ENCODE measurements at places on chromosomes 11 and 22.

GRCh38 chr22:19874307-19875060 is 19.8 kb upstream of the GNB1L start:
- DNase-seq, result no peak

DNA sequence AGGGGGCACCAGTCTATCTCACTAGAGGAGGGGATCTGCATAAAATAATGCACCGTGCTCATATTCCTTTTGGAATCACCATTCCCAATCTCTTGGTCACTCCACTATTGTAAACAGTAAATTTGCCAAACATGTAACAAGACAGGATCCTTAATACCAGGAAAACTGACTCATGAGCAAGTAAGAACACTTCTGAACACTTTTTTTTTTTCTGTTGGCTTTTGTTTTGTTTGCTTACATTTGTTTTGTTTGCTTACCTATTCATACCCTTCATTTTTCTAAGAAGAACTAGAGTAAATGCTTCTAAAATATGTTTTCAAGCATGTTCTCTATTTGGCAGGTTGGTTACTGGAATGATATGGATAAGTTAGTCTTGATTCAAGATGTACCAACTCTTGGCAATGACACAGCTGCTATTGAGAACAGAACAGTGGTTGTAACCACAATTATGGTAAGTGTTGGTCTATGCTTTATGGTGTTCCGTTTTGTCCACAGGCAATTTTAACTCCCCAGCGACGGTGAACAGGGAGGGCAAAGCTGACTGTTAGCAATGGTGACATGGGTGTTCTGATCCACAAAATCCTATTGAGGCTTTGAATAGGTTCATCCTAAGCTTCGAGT is 111.8 kb downstream of the MSANTD4 start:
- peak; percentile 66 for DNase-seq

GRCh38 chr11:114779189-114779588 is 100.9 kb downstream of the NXPE2 start:
- DNase-seq, result no peak

GRCh38 chr11:116852261-116853031 is 15.0 kb upstream of the APOA1 start:
- no peak for DNase-seq

DNA sequence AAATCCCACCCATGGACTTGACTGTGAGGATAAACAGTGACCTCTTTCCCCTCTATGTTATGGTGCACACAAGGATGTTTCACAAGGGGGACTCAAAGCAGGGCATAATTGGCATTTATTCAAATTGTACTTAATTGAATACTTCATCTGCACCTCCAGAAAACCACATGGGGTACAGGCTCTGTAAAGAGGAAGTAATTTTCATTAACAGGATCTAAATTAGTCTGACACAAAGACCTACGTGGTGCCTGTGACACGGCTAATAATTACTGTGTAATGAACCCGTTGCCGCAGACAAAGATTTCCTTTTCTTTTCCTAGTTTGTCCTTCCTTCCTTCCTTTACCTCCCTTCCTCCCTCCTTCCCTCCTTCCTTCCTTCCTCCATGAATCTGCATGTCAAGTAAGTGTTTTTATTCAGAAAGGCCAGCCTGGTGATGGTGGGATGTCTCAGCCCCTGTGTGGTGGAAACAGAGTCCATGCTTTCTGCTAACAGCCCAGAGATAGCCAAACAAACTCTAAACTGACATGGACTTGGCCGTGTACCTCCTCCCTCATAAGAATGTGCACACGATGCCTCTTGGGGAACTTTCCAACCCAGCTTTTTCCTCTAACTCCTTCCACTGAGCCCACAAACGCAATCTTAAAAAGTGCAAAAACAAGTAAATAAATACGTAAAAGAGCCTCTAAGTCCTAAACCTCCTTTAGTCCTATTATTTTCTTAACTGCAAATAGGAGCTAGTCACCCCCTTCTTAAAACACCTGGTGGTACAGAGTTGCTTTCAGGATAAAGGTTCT is 118.8 kb downstream of the INSC start:
- no peak for DNase-seq

GRCh38 chr22:50546326-50547262 is 895 bp downstream of the KLHDC7B start:
- no peak for DNase-seq

DNA sequence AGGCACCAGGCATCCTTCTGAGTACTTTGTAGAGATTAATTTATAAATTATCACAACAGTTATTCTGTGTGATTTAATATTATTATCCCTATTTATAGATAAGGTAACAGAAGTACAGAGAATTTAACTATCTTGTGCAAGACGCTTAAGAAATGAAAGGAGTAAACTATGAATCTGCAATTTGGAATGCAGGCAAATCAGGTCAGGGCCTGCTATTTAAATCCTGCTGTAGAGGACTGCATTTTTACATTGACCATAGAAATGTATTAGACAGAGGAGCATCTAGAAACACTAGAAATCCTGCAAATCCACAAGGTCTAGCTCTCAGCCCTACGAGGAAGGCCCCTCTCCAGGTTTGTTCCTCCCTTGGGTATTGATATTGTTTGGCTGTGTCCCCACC is 336.2 kb downstream of the ETS1 start:
- no peak for DNase-seq

DNA sequence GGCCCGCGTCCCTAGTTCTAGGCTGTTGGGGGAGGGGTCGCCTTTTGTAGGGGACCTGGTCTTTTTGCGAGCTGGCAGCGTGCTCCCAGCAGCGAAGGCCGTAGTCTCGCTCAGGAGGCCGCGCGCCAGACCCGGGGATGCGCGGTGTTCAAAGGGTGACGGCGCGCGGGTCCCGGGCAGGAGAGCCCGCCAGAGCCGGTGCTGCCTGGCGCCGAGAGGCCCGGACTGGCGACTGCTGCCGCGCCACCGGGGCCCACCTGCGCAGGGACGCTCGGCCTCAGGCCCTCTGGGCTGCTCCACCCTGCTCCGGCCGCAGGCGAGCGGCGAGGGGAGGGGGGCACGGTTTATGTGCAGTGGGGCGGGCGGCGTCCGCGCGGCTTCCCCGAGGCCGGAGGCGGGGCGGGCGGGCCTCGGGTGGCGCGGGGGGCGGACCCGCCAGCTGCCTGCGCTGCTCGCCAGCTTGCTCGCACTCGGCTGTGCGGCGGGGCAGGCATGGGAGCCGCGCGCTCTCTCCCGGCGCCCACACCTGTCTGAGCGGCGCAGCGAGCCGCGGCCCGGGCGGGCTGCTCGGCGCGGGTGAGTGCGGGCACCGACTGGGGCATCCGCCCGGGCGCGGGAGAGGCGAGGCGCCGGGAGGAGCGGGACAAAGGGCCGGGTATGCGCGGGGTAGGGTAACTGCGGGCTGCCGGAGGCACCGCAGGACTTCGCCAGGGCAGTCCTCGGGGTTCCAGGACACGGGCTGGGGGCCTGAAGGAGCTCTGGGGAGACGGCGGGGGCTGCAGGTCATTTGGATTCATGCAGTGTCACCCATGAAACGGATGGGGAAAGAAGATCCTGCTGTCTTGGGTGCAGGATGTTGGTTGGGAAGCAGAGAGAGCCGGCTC is at the start of gene PRSS23:
PRSS23 (plus strand) TSS at position 467 of the 884 bp plus-strand sequence. CDS start 7,102 bp downstream, outside the sequence.
- DNase-seq, result peak; percentile 73

- no peak for DNase-seq
Measured at GRCh38 chr11:125382314-125382791, 113.7 kb downstream of the FEZ1 start.

GRCh38 chr22:41876675-41877074 is 38.2 kb downstream of the SHISA8 start:
- no peak for DNase-seq

DNA sequence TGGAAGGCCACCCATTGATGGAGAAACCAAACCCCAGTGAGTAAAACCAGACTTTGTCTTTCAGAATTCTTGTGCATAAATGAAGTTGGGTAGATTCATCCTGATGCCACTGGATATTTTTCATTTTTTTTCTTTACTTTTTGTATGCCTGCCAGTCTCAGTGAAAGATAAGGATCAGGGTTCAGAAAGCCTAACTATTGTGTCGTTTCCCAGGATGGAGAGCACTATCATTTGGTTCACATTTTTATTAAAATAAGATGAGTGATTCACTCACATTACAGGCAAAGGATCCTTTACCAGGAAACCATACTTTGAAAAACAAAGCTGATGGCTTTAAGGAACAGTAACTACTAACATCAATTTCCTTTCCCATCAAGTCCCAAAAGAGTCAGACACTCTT is 52.0 kb downstream of the ARFGAP2 start:
- DNase-seq, result no peak

DNA sequence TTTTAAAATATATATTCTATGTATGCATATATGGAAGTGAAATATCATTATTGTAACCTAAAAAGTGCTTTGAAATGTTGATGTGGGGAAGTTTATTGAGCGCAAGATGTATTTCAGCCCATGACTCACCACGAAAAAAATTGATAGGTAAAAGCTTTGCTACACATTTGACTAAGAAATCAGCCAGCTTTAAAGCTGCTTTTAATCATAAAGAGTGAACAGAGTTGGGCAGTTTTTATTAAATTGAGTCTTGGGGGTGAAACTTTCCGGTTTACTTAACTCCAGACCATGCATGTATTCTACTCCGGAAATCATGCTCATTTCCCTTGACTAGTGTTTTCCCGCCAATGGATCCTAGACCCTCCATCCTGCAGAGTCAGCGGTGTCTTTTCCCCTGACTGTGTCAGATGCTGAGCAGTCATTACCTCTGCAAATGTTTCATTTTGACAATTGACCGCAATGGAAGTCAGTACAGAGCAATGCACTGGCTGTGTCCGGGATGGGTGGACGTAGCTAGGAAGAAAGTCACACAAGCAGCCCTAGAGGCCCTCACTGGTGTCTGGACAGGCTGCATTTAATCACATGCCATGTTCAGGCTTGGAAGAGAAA is 47.2 kb upstream of the MPEG1 start:
- DNase-seq, result no peak

GRCh38 chr11:61340979-61341378 is 8.0 kb downstream of the TKFC start:
- DNase-seq, result no peak

GRCh38 chr22:22820626-22821025 is 67.0 kb upstream of the IGLL5 start:
- DNase-seq, result no peak

DNA sequence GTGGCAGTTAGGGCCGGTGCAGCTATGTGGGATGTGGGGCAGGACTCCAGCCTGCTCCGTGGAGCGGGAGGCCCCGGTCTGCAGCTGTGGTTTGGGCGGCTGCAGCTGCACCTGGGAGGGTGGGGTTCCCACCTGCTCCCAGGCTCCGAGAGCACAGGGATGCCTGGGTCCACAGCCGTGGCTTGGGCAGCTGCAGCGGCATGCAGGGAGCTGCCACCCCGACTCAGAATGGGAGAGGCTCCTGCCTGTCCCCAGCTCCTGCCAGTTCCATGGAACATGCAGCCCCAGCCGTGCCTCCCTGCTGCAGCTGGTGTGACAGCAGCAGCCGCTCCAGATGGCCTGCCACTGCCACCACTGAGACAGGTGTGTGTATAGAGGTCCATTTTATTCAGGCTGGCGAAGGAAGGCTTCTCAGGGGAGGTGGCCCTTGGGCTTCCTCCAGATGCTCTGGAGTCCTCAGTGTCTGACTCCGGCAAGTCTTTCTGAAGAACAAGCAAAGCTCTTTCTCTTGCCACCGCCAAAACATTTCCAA is 21.8 kb upstream of the UPK3A start:
- peak; percentile 21 for DNase-seq

- no peak for DNase-seq
Measured at GRCh38 chr22:18133452-18133851, 16.5 kb upstream of the USP18 start.

DNA sequence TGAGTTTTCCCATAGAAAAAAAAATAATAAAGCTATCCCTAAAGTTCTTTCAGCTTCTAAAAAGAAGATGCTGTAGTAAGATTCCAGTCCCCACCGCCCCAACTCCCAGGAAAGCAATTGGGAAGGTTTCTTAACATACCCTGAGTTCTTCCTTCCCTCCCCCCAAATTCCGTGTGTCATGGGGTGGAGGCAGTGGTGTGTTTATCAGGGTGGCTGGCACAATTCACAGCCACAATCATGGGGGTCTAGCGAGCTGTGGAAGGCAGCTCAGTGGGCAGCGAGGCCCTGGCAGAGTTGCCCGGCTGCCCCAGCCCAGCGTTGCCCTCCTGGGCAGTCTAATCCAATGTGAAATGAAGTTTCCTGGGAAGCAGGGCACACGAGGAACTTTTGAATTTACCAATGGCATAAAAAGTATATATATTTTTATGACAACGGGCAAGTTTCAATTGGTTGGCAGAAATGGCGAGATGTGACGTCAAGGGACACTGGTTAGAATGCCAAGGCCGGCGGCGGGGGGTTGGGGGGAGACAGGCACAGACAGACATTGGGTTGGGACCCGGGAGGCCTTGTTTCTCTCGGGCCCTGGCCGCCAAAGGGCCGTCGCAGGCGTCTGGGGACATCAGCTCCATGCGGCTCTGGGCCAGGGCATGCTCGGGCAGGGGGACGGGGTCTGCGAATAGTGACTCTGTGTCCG is 80.7 kb upstream of the PPARA start:
- DNase-seq, result peak; percentile 81

DNA sequence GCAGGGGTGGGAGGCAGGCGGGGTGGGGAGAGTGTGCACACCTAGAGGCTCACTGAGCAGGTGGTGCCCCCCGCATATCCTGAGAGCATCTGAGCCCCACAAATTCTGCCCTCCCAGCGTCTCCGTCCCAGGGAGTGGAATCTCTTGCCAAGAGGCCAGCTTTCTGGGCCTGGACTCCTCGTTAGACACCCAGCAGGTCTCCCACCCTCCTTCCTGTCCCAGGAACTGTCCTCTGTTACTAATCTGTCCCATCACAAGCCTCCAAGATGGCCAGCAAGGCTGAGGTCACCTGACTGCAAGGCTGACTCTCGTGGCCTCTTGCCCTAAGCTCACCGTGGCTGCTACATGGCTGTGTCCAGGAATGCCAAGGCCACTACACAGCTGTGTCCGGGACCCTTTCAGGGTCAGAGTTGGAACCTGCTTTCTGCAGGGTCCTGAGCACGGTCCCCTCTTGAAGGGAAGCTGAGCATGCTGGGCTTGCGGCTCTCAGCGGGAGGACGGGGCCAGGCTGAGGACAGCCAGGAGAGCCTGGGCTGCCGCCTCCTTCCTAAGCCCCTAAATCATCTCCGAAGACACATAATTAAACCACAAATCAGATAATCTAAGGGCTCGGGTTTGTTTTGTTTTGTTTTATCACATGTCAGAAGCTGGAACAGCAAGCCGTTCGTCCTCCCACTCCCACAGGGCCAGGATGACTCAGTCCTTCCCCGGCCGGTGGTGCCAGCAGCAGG is 1327.3 kb downstream of the TBC1D22A start:
- no peak for DNase-seq

GRCh38 chr11:28043930-28044709 is 63.8 kb downstream of the KIF18A start:
- no peak for DNase-seq

All from NCI-H774 (cell line).